ENCODE measurements at places on chromosomes 13 and 19.

DNA sequence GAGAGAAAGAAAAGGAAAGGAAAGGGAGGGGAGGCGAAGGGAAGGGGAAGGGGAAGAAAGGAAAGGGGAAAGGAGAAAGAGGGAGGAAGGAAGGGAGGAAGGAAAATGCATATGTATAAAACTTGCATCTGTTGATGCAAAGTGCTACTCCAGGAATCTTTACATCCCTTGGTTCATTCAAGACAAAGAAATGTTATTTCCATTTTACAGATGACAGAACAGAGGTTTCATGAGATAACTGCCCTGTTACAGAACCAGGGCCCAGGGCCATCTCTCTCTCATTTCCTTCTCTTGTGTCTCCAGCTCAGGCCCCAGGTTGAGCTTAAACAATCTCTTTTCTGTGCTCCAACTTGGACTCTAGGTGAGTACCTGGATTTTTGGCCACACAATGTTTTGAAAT lies 1.8 kb upstream of the SLC25A30 start:
- no peak for DNase-seq

DNA sequence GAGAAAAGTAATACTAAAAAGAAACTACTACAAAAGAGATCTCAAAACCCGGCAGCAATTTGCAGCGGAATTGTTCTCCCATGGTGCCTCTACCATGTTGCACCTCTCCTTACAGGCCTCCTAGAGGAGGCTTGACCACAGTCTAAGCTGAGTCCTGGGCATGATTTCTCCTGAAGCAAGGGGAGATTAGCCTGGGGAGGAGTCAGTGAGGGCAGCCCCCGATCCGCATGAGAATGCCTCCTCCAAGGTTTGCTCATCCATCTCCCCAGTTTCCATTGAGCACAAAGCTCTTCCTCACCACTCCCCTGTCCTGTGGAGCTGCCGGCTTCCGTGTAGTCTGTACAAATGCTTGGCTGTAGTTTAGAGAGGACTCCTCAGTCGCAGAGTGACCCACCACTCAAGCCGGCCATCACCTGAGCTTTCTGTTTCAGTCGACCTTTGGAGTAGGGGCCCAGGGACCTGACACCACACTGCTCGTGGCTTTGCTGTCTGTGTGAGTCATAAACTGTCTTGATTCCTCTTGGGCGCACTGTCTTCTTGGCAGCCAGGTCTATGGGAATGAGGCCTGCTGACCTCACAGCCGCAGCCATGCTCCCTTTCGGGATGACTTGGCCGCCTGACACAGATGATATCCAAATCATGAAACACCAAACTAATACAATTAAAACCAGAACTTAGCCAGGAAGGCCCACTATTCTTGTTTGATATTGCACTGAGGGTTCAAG lies 72.3 kb downstream of the C1QTNF9 start:
- no peak for DNase-seq

GRCh38 chr19:16579381-16579780 lies 7.2 kb upstream of the SLC35E1 start:
- no peak for DNase-seq

DNA sequence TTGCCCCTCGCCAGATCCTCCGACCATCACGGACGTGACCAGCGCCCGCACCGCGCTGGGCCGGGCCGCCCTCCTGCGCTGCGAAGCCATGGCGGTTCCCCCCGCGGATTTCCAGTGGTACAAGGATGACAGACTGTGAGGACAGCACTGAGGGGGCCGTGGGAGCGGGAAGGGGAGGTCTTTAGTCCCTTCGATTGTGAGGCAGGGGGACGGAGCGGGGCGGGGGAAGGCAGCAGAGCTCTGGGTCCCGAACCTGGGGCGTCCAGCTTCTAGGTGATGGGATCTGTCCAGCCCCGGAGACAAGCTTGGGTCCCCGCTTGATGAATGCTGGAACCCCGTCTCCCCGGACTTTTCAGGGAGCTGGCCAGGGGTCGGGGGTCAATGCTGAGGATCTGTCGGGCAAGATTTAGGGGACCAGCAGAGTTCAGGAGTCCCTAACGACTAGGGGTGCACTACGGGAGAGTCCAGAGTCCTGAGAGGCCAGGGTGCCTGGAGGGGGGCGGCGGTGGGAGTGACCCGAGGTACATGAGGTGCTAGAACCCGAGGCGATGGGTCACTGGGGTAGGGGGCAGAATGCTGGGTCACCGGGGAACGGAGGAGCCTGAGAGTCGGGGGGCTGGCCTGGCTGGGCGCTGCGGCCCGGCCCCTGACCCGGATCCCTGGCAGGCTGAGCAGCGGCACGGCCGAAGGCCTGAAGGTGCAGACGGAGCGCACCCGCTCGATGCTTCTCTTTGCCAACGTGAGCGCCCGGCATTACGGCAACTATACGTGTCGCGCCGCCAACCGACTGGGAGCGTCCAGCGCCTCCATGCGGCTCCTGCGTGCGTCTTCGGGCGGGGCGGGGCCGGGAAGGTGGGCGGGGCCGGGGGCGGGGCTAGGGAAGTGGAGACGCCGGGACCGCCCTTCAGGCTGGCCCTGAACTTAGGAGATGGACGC lies 14.6 kb downstream of the VSIG10L start:
- DNase-seq, result peak; percentile 70

- DNase-seq, result no peak
These were observed 7.1 kb upstream of the PEAK3 start for GRCh38 chr19:2288818-2289713.

DNA sequence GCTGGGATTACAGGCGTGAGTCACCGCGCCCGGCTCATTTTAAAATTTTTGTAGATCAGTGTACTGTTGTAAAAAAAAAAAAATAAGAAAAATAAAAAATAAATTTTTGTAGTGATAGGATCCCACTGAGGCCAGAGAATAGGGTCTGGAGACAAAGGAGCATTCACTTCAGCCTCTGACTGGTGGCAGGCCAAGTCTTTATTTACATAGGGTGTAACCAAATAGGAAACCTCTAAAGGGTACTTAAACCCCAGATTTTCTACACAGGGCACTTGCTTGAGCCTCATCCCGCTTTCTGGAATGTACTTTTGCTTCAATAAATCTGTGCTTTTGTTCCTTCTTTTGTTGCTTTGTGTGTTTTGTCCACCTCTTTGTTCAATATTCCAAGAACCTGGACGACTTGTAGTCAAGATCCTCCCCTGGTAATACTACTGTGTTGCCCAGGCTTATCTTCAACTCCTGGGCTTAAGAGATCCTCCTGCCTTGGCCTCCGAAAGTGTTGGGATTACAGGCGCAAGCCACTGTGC lies 2.1 kb upstream of the PDCD2L start:
- no peak for DNase-seq

GRCh38 chr13:31380715-31381114 lies 180.9 kb downstream of the B3GLCT start:
- no peak for DNase-seq

GRCh38 chr13:111359930-111360329 lies 39.5 kb downstream of the TEX29 start:
- DNase-seq, result no peak

DNA sequence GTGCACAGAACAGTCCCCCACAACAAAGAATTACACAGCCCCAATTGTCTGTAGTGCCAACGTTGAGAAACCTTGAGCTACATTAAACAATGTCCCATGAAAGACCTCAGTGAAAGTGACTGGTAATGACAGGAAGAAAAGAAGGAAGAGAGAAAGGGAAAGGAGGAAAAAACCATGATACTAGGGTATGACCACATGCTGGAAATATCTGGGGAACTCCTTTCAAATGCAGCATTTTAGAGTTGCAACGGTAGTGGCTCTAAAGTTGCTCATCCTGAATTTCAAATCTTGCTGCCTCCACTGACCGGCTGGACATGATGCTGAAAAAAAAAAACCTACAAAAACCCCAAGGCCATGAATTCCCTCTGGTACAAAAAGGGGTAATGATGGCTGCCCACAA lies 26.5 kb downstream of the FPR3 start:
- no peak for DNase-seq

- DNase-seq, result no peak
These were observed 9.7 kb upstream of the C19orf12 start for GRCh38 chr19:29724746-29725145.

DNA sequence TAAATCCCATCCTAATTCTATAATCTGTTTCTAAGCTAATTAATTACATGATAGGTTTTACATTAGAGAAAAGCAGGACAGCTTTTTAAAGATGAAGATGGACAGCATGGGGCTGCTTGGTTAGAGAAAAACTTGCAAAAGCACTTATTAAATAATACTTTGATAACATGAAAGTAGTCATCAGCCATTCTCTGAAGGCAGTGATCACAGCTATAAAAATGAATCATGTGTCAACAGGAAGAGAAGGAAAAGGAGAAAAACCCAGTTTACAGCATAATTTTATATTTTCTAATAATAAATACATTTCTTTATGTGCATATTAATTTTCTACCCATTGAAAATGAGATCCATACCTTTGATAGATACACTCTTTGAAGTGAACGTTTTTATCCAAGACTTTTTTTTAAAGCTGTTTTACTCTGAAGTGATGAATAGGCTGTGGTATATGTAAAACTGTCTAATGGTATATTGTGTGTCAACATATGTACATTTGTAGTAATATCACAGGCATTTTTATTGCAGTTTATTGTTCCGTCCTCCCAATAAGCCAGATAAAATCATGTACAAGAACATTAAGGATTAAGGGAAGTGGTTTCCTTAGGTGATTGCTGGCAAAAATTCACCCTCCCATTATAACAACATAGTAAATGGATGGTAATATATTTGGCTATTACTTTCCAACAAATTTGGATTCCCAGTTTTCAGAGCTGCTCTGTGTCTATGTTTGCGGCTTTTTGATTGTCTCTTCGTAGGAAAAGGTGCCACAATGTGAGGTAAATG lies 1.3 kb upstream of the KLF5 start:
- no peak for DNase-seq

- DNase-seq, result peak; percentile 44
These were observed 641 bp upstream of the SOX21 start for GRCh38 chr13:94712812-94713560.

GRCh38 chr13:100881291-100881864 lies 206.8 kb upstream of the TMTC4 start:
- DNase-seq, result peak; percentile 58

DNA sequence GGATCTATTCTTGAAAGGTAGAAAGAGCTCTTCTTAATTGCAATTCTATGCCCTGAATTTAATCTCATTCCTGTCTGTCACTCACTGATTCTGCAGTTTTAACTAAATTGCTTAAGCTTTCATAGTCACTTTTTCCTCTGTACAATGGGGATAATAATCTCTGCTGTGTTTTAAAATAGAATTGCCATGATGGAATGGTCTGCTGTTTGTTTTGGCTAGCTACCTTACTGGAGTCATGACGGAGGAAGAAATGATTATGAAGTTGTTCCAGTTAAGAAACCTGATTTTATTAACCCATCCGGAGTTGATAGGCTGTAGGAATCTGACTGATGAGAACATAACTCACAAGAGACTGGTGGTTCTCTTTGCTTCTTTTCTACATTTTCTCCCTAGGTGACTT lies 54.9 kb upstream of the ITM2B start:
- DNase-seq, result no peak
